Fibroblast of the conjunctiva (primary cell): ENCODE measurements at places on chromosomes 11 and 22.

DNA sequence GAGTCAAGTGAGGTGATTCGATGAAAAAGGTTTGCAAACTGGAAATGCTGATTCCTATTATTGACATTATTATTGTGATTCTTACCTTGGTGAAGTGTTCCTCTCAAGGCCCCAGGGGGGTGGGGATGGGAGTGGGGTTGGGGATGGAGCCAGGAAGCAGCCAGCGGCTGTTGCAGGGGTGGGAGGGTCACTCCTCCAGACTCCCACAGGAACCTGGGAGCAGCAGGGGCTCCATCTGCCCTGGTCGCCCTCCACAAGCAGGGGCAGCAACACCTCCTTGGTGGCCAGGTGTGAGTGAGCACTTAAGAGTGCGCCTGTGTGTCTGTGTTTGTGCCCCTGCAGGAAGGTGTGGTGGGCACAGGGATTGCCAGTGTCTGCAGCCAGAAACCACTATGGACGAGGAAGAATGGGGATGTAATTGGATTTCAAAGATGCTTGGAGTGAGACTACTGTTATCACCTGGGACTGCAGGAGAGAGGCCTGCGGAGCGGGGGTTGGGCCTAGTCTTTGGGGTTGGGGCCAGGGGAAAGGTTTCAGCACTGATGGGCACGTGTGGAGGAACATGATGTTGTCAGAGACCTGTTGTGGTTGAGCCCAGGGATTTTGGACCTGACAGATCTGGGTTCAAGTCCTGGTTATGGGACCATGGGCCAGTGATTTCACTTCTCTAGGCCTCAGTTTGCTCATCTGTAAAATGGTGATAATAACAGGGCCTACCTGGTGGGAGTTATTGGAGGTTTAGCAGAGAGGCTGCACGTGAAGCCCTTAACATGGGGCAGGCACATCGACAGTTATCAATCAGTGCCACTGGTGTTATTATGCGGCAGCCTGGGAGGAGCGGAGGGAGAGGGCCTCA, 3.6 kb upstream of the TP53I11 start:
- DNase-seq, result no peak

DNA sequence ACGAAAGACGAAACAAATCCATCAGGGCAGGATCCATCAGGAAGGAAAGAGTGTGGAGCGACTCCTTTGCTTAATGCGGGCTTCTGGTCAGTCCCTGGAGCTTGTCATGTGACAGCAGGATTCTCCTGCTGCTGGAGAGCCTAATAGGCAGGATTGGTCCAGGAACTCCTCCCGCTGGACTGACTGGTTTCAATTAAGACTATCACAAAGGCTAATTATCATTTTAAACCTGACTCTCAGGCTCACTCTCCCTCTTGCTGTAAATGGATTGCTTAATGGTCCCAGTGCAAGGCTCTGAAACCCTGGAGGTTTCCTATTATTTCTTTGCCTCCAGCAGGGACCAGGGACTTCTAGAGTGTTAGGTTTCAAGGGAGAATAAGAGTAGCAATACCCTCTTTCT, 493.8 kb downstream of the NTM start:
- no peak for DNase-seq

DNA sequence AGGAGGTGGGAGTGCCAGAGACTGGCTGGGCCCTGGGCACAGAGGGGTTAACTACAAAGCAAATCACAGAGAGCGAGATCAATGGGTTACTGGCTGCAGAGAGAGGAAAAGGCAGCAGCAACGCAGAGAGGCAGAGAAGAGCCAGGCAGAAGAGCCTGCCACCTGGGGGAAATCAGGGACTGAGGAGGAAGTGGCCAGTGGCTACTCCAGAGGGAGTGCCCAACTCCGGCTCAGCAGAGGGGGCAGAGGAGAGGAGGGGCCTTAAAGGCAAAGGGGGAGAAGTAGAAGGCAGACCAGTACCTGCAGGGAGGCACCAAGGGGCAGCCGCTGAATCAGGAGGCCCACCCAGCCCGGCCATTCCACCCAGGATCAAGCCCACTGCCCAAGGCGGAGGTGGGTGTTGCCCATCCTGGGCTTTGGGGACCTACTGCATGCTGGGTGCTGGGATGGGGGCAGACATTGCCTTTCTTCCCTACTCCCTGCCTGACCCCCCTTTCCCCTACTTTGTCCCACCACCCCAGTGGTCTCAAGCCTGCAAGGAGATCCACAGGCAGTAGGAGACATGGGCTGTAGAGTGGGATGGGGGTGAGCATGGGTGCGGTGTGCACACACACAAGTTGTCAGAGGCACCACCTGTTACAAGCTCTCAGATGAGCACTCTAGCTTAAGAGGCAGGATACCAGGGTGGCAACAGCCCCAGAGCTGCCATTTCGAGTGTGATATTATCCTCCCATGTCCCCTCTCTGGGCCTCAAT, 926 bp upstream of the GALR3 start:
- DNase-seq, result no peak

- DNase-seq, result no peak
Observed at GRCh38 chr11:88620568-88621130, 283.1 kb upstream of the CTSC start.

DNA sequence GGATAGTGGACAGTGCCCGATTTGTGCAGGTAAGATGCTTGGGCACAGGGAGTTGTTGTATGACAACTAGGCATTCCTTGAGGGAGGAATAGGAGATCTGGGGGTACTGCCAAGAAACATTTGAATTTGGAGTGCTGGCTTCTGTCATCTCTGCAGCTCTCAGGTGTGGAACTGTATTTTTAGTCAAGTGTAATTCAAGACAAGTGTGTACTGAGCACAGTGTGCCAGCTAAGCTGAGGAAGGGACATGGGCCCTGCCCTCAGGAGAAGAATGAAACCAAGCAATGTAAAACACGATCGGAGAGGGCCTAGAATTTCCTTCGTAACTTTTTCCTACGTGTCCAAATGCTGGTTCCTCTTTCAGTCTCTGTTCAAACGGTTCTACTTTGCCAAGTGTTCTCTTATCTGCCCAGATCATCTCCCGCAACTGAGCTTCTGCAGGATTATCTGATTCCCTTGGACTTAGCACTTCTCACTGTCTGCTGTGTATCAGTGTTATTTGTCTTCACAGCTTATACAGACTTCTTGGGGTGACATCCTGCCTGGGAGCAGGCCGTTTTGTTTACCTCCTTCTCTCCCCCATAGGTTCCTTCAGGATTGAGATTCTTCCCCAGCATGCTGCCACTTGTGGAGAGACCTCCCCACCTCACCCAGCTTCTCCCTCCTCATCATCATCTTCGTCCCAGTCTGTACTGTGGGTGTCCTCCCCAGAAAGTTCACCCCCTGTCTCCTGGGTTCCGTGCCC, 27.6 kb downstream of the ART5 start:
- DNase-seq, result no peak

GRCh38 chr11:94796863-94797262, 28.7 kb downstream of the AMOTL1 start:
- DNase-seq, result no peak

- no peak for DNase-seq
Observed at GRCh38 chr11:116384407-116384806, 388.4 kb downstream of the BUD13 start.

DNA sequence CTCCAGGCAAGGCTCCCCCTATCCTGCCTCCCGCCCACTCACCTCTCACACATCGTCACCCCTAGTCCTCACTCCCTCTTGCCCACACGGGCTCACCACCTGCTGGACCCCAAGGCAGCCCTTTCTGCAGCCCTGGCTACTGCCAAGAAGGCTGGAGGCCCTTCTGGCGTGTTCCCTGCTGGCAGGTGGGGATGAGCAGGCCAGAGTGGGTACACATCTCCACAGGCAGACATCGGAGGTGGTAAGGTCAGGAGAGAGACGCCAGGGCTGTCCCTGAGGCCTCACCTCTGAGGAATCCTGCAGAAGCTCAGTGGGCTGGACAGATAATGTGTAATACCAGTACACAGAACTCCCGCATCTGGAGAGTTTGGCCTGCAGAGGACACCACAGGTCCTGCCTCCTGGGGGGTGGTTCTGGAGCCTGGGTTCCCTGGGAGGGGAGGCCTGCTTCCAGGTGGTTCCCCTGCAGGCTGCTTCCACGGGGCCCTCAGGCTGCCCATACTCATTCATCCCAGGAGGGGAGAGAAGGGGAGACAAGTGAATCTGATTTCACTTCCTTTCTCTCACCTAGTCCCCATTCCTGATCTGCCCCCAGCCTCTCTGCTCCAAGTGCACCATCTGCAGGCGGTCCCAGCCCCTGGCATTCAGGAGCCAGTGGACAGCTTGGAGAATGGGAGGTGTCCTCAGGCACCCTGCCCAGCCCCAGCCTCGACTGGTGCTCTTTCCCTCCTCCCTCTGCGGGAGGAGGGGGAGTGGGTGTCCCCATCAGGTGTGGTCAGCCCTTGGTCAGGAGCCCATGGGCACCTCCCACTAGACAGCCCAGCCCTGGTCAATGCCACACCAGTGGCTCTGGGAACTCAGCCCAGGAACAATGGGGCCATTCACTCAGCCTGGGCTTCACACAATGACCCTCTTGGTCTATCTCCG, 6.1 kb upstream of the CHST1 start:
- no peak for DNase-seq

GRCh38 chr22:38921120-38921519, 36.3 kb upstream of the APOBEC3A start:
- no peak for DNase-seq

- DNase-seq, result no peak
Observed at GRCh38 chr11:1952806-1953482, 5.8 kb downstream of the MRPL23 start.

GRCh38 chr11:10617551-10617950, 49.1 kb upstream of the LYVE1 start:
- no peak for DNase-seq

- DNase-seq, result no peak
Observed at GRCh38 chr22:20388200-20388599, 5.8 kb upstream of the ZNF74 start.

GRCh38 chr11:59010708-59011107, 71.4 kb downstream of the GLYATL1 start:
- DNase-seq, result no peak

DNA sequence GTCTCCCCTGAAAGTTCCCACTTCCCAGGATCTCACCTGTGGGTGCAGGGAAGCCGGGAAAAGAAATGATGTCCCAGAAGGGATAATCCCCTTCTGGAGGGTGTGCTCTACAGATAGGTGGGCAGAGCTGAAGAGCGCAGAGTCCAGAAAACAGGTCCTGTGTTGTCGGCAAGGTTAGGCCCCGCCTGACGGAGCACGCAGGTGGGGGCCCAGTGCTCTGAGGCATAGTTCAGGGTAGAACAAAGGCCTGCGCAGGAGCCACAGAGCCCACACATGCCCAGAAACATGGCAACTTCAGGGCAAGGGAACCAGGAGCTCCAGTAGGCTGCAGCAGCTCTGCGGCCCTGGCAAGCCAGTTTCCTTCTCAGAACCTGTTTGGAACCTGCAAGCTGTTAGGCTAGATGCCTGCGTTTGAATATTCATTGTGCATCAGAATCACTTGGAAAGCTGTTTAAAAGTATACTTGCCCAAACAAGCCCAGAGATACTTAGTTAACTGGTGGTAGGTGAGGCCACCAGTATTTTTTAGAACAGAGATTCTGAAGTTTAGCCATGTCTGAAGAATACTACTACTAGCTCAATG, 386.6 kb downstream of the BUD13 start:
- no peak for DNase-seq

GRCh38 chr22:33057363-33057995, 702 bp downstream of the SYN3 start:
- DNase-seq, result no peak

GRCh38 chr11:134984421-134984820, 572.4 kb upstream of the B3GAT1 start:
- no peak for DNase-seq

GRCh38 chr11:114262681-114263512, 33.3 kb upstream of the NNMT start:
- DNase-seq, result peak; percentile 59

DNA sequence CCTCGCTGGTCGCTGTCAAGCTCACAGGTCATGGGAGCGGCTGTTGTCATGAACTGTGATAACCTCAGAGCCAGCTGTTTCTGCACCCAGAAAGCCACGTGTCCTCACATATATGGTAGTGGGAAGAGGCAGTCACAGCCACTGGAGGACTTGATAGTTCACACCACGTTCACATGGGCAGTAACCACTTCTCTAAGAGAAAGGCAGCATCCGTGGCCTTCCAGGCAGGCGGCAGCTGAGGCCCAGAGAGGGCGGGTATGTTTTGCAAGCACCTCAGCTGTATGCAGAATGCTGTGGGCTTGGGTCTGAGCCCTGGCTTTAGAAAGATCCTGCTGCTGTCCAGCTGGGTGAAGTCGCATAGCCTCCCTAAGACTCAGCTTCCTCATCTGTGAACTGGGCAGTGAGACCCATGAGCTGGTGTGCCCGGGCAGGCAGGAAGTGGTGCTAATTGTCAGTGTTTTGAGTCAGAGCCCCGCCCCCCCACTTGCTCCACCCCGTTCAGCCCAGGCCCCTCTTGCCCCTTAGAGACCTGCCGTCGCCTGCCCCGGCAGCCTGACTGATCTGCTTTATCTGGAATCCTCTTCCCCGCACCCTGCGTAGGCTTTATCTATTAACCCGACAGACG, 13.3 kb downstream of the TTC38 start:
- DNase-seq, result no peak

DNA sequence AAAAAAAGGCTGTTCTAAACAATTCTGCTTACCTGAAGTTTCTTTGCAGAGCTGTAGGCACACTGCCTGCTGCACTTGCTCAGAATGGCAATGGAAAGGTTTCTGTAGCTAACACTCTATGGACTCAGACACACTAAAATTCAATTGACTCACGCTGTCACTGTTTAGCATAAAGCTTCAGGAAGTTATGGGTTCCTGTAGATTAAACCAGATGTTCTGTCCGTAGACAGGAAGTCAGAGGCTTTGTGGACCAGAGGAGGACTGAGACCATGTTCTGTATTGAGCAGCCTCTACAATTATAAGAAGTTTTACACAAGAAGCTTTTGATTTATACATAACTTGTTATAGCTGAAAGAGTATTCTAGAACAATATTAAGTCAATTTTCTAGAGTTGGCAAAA, 70.4 kb downstream of the GLYATL1 start:
- DNase-seq, result no peak

DNA sequence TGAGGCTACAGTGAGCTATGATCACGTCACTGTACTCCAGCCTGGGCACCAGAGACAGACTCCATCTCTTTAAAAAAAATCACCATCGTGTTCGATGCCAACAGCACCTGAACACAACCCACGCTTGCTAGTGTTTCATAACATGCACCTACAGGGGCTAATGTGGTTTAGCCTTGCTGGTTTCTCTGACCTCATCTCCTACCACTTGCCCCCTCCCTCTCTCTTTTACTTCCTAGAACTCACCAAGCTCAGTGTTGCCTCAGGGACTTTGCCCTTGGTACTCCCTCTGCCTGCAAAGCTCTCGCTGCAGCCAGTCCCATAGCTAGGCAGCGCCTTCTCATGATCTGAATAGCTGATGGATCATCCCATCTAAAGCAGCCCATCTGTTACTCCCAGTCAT, 99.8 kb downstream of the FBXO7 start:
- no peak for DNase-seq

GRCh38 chr11:70743941-70744351, 345.6 kb downstream of the CTTN start:
- DNase-seq, result no peak

GRCh38 chr22:42443240-42444076, 11.3 kb upstream of the NFAM1 start:
- no peak for DNase-seq
